ENCODE measurements at places on chromosomes 2 and 18.

- no peak for DNase-seq
These were observed 33.7 kb upstream of the LYPD6B start for GRCh38 chr2:149004836-149005235.

GRCh38 chr2:460861-461260, 173.0 kb upstream of the ALKAL2 start:
- DNase-seq: no peak

GRCh38 chr18:62583376-62583775, 60.6 kb downstream of the ZCCHC2 start:
- DNase-seq: no peak

DNA sequence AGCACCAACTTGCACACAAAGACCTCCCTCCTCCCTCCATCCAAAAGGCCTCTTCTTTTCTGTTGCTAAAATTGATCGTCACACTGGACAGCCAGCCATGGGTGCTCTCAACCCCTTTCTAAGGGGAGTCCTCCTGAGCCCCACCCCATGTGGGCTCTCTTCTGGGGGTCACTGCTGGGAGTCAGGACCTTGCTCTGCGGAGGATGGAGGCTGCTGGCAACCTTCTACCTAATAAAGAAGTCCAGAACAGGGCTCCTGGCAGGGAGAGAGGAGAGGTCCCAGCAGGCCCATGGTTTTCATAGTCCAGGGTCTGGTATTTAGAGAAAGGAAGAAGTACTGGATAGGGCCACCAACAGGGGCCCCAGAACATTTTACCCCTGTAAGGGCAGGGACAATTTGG, 67.6 kb upstream of the OTOS start:
- DNase-seq: no peak

- DNase-seq: no peak
These were observed 383.7 kb downstream of the SOCS6 start for GRCh38 chr18:70672581-70672980.

DNA sequence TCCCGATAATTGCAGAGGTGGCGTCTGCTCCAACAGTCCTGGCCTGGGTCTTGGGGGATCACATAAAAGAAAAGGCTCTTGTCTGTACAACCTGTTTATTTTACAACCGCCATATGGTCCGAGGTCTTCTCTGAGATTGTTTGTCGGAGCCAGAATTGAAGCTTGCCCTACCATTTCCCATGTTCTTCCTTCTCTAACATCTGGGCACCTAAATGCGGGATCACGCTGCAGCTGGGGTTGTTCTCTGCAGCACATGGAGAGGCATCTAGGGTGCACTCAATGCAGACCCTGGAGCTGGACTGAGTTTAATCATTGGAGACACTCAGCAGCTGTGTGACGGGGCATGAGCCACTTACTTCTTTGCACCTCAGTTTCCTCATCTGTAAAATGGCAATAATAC, 107.7 kb downstream of the ACKR3 start:
- no peak for DNase-seq

- DNase-seq: no peak
These were observed 129.8 kb downstream of the AFF3 start for GRCh38 chr2:100012561-100012960.

- no peak for DNase-seq
These were observed 281.9 kb downstream of the SRBD1 start for GRCh38 chr2:45329045-45329677.

GRCh38 chr2:124755386-124755785, 730.3 kb downstream of the CNTNAP5 start:
- DNase-seq: no peak

DNA sequence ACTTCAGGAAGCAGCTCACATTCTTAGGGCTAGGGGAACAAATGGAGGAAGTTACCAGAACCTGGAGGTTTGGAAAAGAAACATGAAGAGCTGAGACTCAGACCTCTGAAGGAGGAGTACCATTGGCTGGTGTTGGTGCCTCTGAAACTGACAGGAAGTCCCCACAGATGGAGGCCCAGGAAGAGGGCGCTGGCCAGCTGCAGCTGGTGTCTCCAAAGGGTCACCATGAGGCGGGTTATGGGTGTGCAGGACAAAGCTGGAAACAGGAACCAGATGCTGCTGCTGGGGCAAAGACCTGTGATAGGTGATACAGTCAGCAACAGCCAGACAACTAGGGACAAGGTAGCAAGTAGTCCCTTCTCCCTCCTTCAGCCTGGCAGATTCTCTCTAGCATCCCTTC, 136.5 kb upstream of the SERPINE2 start:
- no peak for DNase-seq

- DNase-seq: no peak
These were observed 431.1 kb upstream of the CDH19 start for GRCh38 chr18:67035026-67035425.

DNA sequence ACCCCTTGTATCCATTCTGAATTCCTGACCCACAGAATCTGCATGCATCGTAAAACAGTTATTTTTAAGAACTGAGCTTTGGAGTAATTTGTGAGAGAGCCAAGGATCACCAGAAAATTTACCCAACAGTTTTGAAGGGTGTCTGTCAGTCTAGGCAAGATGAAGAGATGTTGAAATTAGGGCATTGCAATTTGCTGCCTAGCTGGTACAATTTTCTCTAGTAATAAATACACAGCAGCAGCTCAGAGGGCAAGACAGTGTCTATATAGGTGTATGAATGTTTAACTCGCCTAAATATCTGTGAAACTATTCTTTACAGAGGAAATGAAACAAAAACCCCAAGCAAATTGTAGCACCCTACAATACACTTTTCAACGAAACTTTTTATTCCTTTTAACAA, 377.8 kb upstream of the POU3F3 start:
- DNase-seq: no peak

- DNase-seq: no peak
These were observed 303.7 kb upstream of the HS6ST1 start for GRCh38 chr2:128622371-128622770.

DNA sequence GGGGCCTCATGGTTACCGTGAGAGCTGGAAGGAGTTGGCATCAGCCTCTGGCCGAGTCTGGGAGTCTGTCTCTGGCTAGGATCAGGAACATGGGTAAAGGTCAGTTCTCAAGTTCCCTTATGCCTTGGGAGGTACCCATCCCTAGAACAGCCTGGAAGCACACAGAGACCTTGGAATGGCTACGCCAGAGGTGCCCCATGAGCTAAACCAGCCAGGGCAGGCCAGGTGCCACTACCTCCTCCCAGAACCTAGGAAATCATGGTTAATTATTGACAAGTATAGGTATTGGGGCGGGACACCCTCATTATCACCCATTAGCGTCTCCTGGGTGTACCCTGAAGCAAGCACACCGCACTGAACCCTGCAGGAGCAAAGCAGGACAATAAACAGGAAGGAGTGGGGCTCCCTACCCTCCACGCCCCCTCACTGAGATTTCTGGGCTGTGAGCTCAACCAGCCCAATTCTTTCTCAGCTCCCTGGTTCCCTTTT, 3.0 kb upstream of the ASPRV1 start:
- no peak for DNase-seq

- no peak for DNase-seq
These were observed 5.5 kb upstream of the SLC4A3 start for GRCh38 chr2:219621935-219622334.

GRCh38 chr2:237361194-237362004, 52.6 kb downstream of the COL6A3 start:
- no peak for DNase-seq

DNA sequence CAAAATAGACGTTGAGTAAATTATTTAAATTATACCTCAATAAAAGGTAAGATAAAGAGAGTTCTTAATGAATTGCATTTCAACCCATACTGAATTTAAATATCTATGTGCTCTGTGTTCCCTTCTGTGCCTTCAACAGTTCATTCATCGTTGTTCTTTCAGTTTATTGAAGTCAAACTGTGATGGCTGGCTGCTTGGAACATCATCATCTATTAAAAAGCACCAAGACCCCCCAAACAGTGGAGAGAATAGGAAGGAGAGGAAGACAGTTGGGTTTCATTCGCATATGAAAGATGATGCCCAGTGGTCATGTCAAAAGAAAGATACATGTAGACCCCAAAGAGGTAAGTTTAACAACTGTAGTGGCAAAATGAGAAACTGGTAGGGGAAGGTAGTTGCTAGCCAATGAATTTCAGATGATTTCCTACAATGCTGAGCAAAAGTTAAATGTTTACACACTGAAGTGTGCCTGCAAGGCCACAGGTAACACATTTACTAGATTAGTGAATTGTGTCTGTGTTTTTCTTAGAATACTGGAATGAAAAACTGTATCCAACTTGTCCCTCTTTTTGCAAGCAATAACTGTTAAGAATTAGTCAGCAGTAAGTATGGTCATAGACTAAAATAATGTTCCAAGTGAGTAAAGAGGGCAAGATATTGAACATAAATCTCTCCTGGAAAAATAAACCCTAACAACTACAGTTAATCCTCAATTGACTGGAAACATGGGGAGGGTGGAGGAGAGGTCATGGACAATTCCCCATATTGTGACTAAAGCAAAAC, 331.3 kb downstream of the KIAA1328 start:
- no peak for DNase-seq

- no peak for DNase-seq
These were observed 198.3 kb upstream of the CNTNAP5 start for GRCh38 chr2:123826729-123827271.
